ENCODE measurements at places on chromosomes 1 and 21.
A peak's percentile ranks its signal among the peaks of the same experiment; 100 is the strongest.

DNA sequence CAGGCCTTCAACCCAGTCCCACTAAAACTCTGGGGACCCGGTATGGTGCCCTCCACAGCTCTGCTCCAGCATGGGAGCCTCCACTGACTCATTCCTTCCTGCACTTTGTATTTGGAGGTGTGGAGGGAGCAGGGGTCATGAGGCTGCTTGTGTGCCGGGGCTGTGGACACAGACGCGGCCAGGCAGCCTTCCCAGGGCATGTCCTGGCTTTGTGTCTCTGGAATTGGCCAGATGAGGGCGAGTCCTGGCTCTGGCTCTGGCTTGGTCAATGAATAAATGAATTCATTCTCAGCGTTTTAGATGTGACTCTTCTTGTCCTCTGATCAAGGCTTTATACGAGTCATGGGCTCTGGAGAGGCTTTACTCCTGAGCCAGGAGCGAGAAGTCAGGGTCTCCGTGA, 19.1 kb downstream of the AJAP1 start:
- no peak for DNase-seq
- H3K36me3 ChIP-seq: no peaks in the 10 kb centered on the region
- H3K27ac ChIP-seq: no peak overlapping the region
- peaks cover 52% of the 10 kb centered on the region for H3K27me3 ChIP-seq
- no peaks in the 10 kb centered on the region for H3K4me1 ChIP-seq

GRCh38 chr1:232891071-232891470, 59.3 kb upstream of the NTPCR start:
- H3K4me3 ChIP-seq: no peak overlapping the region
- no peak overlapping the region for H3K27ac ChIP-seq
- peaks cover 5% of the 10 kb centered on the region for H3K4me1 ChIP-seq
- H3K27me3 ChIP-seq: peaks cover 6% of the 10 kb centered on the region

GRCh38 chr1:231395076-231395997, 26.8 kb downstream of the EGLN1 start:
- H3K4me1 ChIP-seq: peaks cover 58% of the 10 kb centered on the region
- no peaks in the 10 kb centered on the region for H3K27me3 ChIP-seq
- H3K4me3 ChIP-seq: no peak overlapping the region
- H3K27ac ChIP-seq: no peak overlapping the region
- H3K36me3 ChIP-seq: no peaks in the 10 kb centered on the region

DNA sequence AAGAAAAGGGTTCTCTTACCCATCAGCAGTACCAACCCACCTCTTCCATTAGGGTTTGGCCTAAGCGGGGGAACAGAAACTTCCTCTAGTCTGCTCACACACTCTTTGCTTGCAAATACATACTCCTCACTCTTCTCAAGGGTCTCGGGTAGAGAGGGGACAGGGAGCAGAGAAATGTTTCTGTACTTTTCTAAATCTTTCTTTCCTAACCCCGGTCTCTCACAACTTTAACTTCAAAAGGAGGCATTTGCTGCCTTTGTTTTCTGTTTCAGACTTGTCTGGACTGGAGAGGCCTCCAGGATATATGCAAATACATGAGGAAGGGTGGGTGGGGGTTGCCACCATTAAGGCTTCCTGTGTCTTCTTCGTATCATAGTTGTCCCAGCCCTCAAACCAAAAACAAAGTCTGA, 10.5 kb upstream of the LAX1 start:
- H3K4me3 ChIP-seq: peak overlapping the region; percentile 41
- H3K36me3 ChIP-seq: peaks cover 2% of the 10 kb centered on the region
- peaks cover 20% of the 10 kb centered on the region for H3K4me1 ChIP-seq
- no peak for DNase-seq

DNA sequence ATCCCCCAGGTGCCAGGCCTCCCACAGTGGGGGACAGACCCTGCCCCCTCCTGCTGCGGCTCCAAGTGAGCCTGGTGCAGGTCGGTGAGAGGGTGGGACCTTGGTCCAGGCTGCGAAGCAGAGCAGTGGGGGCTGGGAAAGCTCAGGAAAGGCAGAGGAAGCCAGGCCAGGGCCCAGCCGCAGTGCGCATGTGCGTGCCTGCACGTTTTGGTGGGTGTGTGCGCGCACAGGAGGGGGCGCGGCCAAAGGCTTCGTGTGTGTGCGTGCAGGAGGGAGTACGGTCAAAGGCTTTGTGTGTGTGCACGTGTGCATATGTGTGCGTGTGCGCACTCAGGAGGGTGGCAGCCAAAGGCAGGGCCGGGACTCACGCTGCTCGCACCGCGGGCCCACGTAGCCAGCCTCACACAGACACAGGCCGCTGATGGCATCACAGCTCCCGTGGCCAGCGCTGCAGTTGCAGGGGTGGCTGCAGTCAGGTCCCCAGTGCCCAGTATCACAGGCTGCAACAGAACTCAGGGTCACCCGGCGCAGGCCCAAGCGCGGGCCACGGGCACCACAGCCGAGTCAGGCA, 45.9 kb downstream of the ARHGEF16 start:
- no peaks in the 10 kb centered on the region for H3K27me3 ChIP-seq
- H3K36me3 ChIP-seq: no peaks in the 10 kb centered on the region
- H3K27ac ChIP-seq: no peak overlapping the region
- peaks cover 3% of the 10 kb centered on the region for H3K4me1 ChIP-seq

DNA sequence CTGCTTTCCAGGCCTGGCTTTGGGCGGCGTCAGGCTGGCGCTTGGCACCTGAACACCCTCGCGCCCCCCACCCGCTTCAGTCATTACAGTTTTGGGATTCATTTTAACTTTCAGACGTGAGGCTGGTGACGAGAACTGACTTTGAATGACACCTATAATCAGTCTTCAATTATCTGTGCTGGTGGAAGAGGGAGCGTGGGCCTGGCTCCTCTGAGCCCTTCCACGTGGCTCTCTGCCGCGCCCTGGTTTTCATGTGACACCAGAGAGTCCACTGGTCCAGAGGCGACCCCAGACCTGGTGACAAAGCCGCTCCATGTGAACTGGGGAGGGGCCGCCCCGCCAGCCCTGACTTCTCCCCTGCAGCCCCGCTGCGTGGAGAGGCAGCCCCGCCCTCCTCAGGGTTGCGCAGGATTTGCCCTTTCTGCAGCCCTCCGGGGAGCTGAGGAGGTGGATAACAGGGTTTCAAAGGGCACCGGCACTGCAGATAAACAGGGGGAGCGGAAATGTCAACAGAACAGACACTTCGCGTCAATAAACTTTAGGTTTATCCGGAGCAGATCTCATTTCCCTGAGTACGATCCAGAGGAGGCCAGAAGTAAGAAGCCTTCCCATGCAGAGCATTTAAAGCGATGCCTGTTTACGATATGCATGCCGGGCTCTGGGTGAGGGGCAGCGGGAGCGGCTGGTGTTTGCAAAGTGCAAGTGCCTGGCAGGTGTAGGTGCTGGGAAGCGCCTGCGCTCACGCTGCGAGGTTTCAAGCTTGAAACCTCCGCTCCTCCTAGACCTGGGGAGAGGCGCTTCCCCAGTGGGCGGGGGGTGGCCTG, 56.4 kb downstream of the AJAP1 start:
- H3K4me3 ChIP-seq: no peak overlapping the region
- peaks cover 2% of the 10 kb centered on the region for H3K4me1 ChIP-seq
- peaks cover 45% of the 10 kb centered on the region for H3K27me3 ChIP-seq
- peaks cover 4% of the 10 kb centered on the region for H3K36me3 ChIP-seq

DNA sequence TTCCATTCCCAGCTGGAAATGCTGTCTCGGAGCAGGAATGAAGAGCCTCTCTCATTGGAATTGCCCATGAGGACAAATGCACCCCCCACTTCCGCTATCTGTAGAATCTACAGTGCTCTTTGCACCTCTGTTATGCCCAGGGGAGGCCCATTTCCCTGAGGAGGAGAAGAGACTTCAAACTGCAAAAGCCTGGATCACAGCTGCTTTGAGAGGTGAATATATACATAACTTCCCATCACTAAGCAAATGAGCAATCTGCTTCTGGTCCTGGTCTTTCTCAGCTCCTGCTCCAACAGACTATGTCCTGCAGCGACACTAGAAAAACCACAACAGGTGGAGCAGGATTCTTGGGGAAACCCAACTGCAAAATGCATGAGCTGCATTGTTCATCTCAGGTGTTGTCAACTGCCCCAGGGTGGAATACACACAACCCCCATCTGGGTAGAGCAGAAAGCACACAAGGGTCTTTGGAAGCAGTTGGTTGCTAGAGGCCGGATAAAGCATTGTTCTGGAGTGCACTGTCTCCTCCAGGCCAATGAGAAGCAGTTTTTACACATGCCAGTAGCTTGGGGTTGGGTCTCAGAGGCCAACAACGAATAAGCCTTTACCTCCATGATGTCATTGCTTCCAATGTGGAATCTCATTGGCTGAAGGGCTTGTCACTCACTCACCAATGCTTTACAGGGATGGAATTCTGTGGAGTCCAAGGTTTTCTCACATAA, 67.7 kb upstream of the RAB4A start:
- H3K27me3 ChIP-seq: peaks cover 7% of the 10 kb centered on the region
- H3K36me3 ChIP-seq: no peaks in the 10 kb centered on the region
- H3K4me1 ChIP-seq: peaks cover 15% of the 10 kb centered on the region
- DNase-seq: no peak
- H3K27ac ChIP-seq: no peak overlapping the region
